ENCODE measurements at places on chromosomes 5 and 9.

DNA sequence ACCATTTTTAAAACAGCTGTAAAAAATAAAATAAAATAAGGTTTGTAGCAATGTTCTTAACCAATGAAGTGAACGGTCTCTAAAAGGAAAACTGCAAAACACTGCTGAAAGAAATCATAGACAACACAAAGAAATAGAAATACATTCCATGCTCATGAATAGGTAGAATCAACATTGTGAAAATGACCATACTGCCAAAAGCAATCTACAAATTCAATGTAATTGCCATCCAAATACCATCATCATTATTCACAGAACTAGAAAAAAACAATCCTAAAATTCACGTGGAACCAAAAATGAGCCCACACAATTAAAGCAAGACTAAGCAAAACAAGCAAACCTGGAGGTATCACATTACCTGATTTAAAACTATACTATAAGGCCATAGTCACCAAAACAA is 67.6 kb upstream of the RGMB start:
- DNase-seq = no peak

DNA sequence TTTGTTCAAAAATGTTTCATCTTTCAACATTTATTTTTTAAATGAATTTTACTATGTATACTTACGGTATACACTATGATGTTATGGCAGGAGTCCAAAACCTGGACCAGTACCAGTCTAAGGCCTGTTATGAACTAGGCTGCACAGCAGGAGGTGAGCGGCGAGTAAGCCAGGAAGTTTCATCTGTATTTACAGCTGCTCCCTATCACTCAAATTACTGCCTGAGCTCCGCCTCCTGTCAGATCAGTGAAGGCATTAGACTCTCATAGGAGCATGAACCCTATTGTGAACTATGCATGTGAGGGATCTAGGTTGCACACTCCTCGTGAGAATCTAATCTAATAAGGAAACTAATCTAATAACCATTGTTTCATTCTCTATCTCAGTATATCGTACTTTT is 715.5 kb upstream of the PTPRD start:
- no peak for DNase-seq

- no peak for DNase-seq
Measured at GRCh38 chr5:132265336-132266030, 8.0 kb downstream of the PDLIM4 start.

DNA sequence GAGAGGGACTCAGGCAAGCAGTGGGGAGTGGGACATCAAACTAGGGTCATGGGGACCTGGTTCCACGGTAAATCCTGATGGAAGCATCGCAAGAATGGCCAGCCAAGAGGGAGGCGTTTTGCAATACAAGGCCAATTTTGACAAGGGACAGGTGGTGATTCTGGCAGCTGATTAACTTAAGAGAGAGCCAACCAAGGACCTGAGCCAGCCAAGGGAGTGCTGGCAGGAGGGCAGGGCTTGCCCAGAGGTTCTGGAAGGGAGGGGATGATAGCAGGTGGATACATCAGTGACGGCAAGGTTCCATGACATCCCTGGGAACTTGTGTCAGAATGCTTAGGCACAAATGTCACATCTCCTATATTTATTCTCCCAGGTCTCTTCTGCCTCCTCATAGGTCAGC is 32.8 kb upstream of the PUM3 start:
- DNase-seq = no peak

DNA sequence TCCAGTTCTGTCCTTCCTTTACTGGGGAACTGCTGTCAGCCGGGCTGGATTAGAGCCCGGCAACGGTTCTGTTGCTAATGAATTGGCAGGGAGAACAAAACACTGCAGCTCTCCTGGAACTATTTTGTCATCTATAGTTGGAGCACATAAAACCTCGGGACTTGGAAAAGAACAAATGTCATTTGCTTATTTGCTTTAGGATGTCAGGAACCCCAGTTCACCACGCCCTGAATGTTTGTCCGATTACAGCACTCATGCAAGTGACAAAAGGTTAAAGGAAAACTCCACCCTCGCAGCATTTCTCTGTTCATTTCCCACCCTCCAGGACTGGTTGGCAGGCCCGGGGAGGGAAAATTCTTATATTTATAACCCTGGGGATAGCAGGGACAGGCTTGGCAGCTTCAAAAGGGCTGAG is 66.4 kb upstream of the PLPP1 start:
- no peak for DNase-seq

GRCh38 chr5:143309661-143310431 is 93.6 kb downstream of the NR3C1 start:
- DNase-seq = no peak

GRCh38 chr5:102971676-102972293 is 148.2 kb downstream of the GIN1 start:
- DNase-seq = no peak

DNA sequence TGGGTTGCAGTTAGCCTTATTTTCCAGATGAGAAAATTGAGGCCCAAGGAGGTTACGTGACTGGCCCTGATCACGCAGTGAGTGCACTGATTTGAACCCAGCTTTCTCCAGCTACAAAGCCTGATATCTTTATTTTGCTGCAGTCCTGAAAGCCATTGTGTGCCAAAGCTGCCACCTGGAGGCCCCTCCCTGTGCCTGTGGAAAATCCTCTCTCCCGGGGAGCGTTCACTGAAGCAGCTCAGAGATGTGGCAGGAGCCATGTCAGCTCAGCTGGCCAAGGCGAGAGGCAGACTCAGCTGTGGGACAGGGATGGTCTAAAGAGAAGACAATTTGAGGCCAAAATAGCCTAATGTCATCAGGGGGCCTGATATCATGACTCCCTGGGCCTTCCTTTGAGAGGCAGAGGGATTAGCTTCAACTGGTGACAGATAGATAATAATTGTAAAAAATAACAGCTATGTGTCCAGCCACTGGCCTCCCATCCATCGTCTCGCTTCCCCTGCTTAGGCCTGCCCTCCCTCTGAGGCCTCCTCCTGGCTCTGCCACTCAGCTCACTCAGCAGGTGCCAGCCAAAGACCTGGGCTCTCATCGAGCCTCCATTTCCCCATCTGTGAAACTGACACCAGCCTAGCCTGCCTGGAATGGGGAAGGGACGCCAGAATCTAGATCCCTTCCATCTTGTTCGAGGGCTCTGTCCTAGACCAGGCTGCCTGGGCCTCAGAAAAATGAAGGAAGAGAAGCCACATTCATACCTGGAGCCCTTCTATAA is 74.3 kb upstream of the GGTA1 start:
- DNase-seq = no peak

DNA sequence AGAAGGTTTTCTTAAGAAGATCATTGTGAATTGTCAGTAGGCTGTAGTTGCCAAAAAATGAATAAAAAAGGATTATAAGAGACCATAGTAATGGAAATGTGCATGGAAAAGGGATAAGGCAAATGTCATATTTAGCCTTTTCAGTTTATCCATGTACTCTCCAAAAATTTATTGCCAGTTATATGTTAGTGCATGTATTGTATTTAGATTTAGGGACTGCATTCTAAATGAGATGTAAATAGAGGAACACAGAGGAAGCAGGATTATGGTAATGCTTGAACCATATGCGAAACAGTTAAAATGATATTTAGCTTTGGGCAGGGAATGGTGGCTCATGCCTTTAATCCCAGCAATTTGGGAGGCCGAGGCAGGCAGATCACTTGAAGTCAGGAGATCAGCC is 33.0 kb downstream of the DDX46 start:
- DNase-seq = no peak

- DNase-seq = no peak
Measured at GRCh38 chr5:133713209-133713608, 100.9 kb upstream of the FSTL4 start.

DNA sequence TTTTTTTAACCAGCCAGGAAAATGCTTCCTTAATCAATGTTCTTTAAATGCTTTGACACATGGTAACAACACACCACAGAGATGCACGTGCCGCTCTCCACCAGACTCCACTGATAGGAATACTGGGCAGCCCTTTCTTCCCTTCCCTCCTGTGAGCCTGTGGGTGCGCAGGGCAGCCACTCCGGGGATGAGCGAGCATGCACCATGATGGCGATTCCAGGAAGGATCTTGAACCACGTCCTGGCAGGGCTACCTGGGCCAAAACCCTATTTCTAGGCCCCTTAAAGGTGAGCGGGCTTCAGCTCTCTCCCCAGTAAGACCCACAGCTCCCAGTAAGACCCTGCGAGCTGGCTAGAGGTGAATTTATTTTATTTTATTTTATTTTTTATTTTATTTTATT is 128.2 kb downstream of the MVB12B start:
- DNase-seq = no peak

DNA sequence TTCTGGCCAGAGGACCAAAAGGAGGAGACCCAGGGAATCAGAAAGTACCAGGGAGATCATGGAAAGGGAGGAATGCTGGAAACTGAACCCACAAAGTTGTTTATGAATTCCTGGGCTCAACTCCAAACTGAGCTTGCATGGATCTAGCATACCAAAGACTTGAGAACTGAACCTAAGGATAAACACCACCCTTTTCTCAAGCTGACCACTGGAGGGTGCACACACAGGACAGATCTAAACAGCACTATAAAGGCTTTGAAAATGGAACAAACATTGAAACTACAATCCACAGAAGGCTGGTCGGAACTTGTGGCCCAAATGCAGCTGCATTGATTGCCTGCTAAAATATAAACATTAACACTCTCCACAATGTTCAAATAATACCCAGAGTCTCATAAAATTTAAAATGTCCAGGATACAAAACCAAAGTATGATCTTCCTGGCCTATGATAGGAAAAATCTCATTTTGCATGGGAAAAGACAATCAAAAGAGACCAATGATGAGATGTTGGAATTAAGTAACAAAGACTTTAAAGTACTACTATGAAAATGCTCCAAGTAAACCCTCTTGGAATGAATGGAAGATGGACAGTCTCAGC is 15.6 kb upstream of the IRF1 start:
- DNase-seq = no peak

DNA sequence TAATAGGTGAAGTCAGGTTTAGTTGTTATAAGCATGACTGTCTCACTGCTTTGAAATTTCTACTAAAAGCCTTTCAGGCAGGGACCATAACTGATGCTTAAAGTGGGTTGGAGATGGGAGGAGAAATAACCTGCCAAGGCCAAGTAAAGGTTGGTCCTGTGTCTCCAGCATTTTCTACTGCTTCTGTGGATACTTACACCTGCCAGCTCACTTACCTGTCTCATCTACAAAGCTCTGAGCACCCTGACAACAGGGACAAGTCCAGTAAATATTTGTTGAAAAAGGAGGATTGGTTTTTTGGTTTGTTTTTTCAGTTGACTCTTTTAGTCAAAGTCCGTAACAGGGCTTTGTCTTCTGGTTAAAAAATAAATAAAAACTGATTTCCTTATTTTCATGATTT is 38.6 kb downstream of the GRAMD2B start:
- no peak for DNase-seq

GRCh38 chr5:32233696-32234447 is 59.8 kb upstream of the GOLPH3 start:
- no peak for DNase-seq

- no peak for DNase-seq
Measured at GRCh38 chr9:123609844-123610243, 253.8 kb downstream of the CRB2 start.

DNA sequence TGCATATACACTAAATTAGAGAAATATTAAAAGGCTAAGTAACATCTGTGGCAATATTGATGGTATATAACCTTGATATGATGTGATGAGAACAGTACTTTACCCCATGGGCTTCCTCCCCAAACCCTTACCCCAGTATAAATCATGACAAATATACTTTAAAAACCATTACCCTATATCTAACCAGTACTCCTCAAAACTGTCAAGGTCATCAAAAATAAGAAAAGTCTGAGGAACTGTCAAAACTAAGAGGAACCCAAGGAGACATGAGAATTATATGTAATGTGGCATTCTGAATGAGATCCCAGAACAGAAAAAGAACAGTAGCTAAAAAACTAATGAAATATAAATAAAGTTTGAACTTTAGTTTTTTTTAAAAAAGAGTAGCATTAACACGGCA is 7.3 kb upstream of the IFNB1 start:
- DNase-seq = no peak

DNA sequence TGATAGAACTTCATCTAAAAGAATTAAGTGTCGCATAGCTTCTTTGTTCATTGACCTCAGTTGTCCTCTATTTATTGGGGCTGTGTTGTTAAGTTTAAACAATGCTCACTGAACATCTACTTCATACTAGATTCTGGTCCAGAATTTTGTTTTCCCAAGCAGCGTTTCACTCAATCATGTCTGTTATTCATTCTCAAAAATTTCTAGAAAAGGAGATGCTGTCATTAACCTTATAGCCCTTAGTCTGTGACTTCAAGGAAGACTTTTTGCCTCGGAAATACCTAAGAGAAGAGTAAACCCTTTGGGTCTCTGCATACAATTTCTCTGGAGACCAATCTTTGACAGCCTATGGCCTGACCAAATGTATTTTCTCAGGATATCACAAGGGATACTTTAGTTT is 171.7 kb downstream of the FGF1 start:
- no peak for DNase-seq

DNA sequence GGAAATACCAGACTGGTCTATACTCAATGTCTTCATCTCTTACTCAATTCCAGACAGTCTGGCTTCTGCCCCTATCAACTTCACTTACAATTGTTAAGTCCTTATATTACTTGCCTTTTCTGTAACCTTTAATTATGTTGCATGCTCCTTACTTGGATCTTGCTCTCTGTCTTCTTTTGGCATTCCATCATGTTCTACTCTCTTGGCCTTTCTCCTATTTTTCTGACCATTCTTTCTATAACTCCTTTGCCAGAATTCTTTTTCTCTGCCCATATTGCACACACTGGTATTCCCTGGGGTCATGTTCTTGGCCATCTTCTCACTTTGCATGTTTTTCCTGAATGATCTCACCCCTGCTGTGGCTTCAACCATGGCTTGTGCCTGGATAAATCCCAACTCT is 209.8 kb upstream of the ZNF462 start:
- DNase-seq = no peak

- no peak for DNase-seq
Measured at GRCh38 chr5:72046106-72046505, 61.2 kb upstream of the MAP1B start.

- DNase-seq = no peak
Measured at GRCh38 chr9:114098936-114099668, at the start of gene KIF12. Gene KIF12 (minus strand): TSS chr9:114099292. CDS start chr9:114099276, 16 bp downstream.

- no peak for DNase-seq
Measured at GRCh38 chr5:113150221-113150620, 173.6 kb downstream of the DCP2 start.

DNA sequence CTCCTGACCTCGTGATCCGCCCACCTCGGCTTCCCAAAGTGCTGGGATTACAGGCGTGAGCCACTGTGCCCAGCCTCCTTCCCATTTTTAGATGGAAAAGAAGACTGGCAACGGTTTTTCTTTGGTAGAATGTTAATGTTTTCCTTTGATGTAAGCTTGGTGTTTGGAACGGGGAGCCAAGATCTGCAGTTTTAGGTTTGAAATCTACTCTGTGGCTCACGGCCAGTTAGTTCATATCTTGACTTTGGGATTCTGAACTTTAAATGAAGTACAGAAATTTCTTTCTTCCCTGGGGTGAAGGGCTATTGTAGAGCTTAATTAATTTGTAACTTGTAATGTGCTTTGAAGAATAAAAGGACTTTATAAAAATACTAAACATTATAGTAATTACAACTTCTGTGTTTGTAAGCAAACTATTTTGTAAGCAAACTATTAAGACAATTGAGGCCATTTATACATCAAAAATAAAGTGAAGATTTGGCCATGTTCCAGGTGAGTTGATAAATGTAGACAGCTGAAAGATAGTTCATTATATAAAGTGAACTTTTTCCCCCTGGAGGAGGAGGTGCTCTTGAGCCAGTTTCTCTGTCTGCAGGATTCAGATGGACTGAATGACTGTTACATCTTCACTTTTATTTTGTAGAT is 117.1 kb upstream of the TUT7 start:
- no peak for DNase-seq
